ENCODE measurements at places on chromosomes 6 and 20. TPM values are rescaled to one million over a fixed set of nuclear protein-coding genes. Genes with fewer than 3 reads are reported as not detected.

GRCh38 chr20:33522256-33522820 is 32.4 kb downstream of the CBFA2T2 start:
- DNase-seq: no peak
- H3K4me3 ChIP-seq: no peak overlapping the region
- H3K27me3 ChIP-seq: no peaks in the 10 kb centered on the region
- no peaks in the 10 kb centered on the region for H3K4me1 ChIP-seq
- H3K27ac ChIP-seq: no peak overlapping the region

Gene CST4
- not detected for total RNA-seq

DNA sequence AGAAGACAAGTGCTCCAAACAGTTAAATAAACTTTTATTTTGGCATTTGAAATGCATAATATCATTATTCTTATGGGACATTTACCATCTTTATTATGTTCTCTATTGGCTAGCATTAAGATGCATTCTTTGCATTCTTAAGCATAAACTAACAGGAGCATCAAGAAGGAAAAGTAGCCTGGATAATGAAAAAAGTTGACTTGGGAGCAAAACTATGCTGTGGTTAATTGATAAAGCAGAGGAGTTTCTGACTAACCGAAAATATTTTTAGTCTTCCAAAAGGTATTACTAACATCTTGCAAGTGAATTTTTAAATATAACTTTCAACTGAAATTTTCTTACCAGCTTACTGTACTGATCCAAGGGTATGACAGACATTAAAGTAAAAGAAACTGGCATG is 140.3 kb downstream of the FLRT3 start:
- no peak overlapping the region for H3K27ac ChIP-seq
- no peaks in the 10 kb centered on the region for H3K36me3 ChIP-seq
- H3K4me3 ChIP-seq: no peak overlapping the region
- no peaks in the 10 kb centered on the region for H3K27me3 ChIP-seq
- no peaks in the 10 kb centered on the region for H3K4me1 ChIP-seq

DNA sequence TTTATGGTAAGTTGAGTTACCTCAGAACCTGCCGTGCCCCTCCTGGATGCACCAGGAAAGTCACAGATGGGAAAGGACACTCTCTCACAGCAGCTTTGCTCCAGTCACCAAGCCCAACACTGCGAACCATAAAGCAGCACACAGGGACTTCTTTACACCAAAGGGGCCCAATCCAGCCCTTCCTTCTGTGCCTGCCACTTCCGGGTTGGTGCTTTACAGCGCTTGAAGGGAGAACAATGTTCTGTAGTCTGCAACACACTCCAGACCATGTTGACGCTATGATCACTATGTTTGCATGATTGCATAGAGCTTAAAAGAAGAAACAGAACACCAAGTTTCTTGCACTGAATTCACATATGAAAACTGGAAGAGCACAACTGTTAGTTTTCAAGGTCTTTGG is 57.1 kb downstream of the SERAC1 start:
- no peak overlapping the region for H3K4me3 ChIP-seq
- H3K27ac ChIP-seq: no peak overlapping the region
- no peaks in the 10 kb centered on the region for H3K4me1 ChIP-seq
- no peaks in the 10 kb centered on the region for H3K27me3 ChIP-seq
- DNase-seq: no peak

DNA sequence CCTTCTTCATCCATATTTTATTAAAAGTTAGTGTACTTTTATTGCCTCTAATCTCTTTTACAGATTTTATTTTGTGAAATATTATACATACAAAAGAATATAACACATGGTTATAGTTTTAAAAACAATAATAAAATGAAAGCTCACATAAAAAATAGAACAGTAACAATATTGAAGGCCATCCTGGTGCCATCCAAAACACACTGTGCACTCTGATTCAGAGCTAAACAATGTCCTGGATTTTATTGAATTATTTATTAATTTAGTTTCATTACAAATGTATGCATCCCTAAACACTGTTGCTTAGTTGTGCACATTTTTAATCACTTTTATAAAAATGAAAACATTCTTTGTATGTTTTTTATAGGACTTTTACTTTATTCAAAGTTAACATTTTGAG is 32.9 kb downstream of the RNF217 start:
- DNase-seq: no peak
- H3K4me1 ChIP-seq: no peaks in the 10 kb centered on the region
- H3K4me3 ChIP-seq: no peak overlapping the region
- H3K27me3 ChIP-seq: no peaks in the 10 kb centered on the region

Gene SOBP
- 3.8 TPM for total RNA-seq

Gene TAGAP
- not detected for total RNA-seq

- no peak overlapping the region for H3K27ac ChIP-seq
- DNase-seq: peak; percentile 45
- H3K4me1 ChIP-seq: peaks cover 2% of the 10 kb centered on the region
- H3K36me3 ChIP-seq: no peaks in the 10 kb centered on the region
These were observed 314.2 kb downstream of the CDC5L start for GRCh38 chr6:44701637-44702101.

GRCh38 chr6:168107191-168107983 is 28.4 kb upstream of the FRMD1 start:
- no peak overlapping the region for H3K27ac ChIP-seq
- no peaks in the 10 kb centered on the region for H3K27me3 ChIP-seq
- H3K4me1 ChIP-seq: peaks cover 2% of the 10 kb centered on the region
- DNase-seq: no peak
- H3K4me3 ChIP-seq: no peak overlapping the region

DNA sequence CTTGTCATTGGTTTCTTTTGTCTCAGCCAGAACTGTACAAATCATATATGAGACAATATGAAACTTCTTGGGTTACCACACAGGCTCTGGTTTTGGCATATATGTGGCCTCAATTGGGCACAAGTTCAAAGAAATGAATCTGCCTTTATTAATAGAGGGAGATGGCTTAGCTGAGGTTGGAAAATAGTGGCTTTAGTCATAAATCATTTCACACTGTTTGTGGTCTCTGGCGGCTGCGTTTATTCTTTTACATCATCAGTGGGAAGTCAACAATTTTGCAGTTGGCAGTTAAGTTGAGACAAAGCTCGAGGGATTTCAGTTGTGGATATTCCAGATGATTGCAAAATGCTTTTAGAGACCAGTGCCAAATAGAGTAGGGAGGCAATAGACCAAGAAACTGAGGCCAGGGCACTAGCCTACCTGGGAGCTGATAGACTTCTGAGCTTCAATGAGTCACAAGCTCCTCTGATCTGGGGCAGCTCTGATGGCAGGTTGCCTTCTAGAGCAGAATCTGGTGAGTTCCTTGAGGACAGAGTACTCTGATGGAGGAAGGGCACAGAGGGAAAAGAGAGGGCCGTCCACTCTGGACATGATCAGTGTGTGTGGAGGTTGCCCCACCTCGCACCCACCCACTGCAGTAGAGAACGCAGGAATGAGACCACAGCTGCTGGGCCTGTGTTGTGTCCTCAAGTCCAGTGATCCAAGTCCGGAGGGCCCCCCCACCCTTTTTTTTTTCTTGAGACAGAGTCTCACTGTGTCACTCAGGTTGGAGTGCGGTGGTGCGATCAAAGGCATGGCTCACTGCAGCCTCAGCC is 73.5 kb downstream of the ARMC2 start:
- DNase-seq: no peak
- H3K4me1 ChIP-seq: peaks cover 8% of the 10 kb centered on the region
- H3K27ac ChIP-seq: no peak overlapping the region
- peaks cover 2% of the 10 kb centered on the region for H3K36me3 ChIP-seq
- no peak overlapping the region for H3K4me3 ChIP-seq
- H3K27me3 ChIP-seq: no peaks in the 10 kb centered on the region

- no peaks in the 10 kb centered on the region for H3K27me3 ChIP-seq
- H3K36me3 ChIP-seq: peaks cover 3% of the 10 kb centered on the region
- no peak overlapping the region for H3K4me3 ChIP-seq
- H3K4me1 ChIP-seq: peaks cover 7% of the 10 kb centered on the region
- no peak overlapping the region for H3K27ac ChIP-seq
These were observed 257.7 kb upstream of the MARCKS start for GRCh38 chr6:113599444-113599843.

DNA sequence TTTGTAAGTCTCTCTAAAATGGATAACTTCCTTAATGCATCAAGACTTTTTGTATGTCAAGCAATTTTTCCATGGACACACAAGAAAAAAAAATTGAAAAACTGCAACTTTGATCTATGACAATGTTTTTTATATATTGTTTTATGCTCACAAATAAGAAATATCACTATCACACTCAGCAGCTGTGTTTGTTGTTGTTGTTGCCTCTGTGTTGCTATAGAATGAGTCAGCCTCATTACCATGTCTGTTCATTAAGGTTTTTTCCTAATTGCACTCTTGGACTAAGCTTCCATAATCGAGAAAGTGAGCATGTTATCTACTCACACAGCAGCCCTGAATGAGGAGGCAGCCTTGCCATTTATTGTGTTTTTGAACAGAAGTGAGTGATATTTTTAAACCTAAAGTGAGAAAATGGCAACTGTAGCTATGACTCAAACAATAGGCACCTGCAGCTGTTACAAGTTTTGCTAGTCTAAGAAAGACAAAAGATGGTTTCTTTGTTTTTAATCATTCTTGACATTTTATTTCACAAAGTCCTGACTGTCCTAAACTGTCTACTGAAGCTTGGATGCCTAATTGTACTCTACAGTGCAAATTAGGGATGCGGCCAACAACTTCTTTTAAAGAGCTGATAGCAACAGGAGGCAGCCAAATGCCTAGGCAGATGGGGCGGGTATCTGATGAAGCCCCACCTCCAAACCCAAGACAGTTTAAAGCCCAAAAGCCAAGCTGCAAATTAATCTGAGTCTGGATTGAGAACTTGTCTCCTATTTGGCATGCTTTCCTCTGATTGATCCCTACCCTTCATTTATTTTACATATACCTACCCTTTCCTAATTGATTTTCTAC is 77.9 kb upstream of the DOK5 start:
- H3K27me3 ChIP-seq: no peaks in the 10 kb centered on the region
- no peaks in the 10 kb centered on the region for H3K36me3 ChIP-seq
- H3K4me3 ChIP-seq: no peak overlapping the region

Gene GPSM3
- 12.0 TPM for total RNA-seq

GRCh38 chr6:63858691-63859090 is 223.1 kb downstream of the PHF3 start:
- no peak overlapping the region for H3K4me3 ChIP-seq
- no peaks in the 10 kb centered on the region for H3K36me3 ChIP-seq
- no peaks in the 10 kb centered on the region for H3K27me3 ChIP-seq

DNA sequence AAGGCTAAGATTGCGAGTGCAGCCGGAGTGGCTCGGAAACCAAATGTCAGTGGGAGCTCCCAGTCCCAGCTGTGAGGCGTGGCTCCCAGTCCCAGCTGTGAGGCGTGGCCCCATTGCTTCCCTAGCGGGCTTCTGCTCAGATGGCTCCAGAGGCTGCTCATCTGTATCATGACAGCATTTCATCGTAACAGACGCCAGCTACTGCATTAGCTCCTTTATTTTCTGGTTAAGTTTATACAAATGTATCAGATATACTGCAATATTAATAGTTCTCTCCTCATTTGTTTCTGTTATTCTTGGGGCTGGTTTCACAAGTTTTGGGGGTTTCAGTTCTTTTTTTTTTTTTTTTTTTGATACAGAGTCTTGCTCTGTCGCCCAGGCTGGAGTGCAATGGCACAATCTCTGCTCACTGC is 34.7 kb upstream of the TBXT start:
- no peak overlapping the region for H3K4me3 ChIP-seq
- no peaks in the 10 kb centered on the region for H3K27me3 ChIP-seq
- peaks cover 3% of the 10 kb centered on the region for H3K4me1 ChIP-seq
- H3K36me3 ChIP-seq: no peaks in the 10 kb centered on the region

- H3K36me3 ChIP-seq: peaks cover 22% of the 10 kb centered on the region
- H3K27ac ChIP-seq: no peak overlapping the region
- H3K4me1 ChIP-seq: no peaks in the 10 kb centered on the region
- no peaks in the 10 kb centered on the region for H3K27me3 ChIP-seq
- H3K4me3 ChIP-seq: no peak overlapping the region
These were observed 7.8 kb downstream of the CUL9 start for GRCh38 chr6:43189776-43190304.

DNA sequence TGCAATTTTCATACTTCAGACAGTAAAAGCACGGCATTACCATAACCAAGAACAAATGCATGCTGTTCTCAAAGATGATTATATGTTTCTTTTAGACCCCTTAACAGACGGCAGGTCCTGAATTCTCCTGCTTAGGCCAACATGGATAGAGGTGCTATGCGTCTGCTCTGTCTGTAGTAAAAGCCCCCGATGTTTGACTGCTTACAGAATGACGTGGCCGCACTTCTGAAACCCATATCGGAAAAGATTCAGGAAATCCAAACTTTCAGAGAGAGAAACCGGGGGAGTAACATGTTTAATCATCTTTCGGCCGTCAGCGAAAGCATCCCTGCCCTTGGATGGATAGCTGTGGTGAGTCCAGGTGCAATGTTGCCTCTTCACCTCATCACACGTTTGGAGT is 93.1 kb upstream of the FAM8A1 start:
- DNase-seq: no peak
- peaks cover 4% of the 10 kb centered on the region for H3K4me1 ChIP-seq
- no peak overlapping the region for H3K4me3 ChIP-seq
- no peak overlapping the region for H3K27ac ChIP-seq
- peaks cover 2% of the 10 kb centered on the region for H3K36me3 ChIP-seq

Gene UBD
- not detected for total RNA-seq

DNA sequence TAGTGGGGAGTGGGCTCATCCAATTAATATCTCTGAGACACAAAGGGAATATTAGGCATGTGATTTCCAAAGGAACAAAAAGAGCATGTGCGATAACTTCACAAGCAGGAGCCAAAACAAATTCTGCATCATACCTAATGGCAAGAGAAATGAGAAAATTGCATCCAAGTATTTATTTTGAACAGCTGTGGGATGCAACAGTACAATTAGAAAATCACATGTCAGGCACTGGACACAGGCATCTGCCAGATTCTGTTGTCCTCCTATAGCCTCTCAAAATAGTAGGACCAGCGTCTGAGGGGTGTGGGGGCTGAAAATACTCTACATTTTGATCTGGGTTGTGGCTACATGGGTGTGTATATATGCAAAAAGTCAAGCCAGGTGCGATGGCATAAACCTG is 66.3 kb downstream of the EDN1 start:
- no peak overlapping the region for H3K27ac ChIP-seq
- H3K4me3 ChIP-seq: no peak overlapping the region
- 0 out of 2 replicates have a peak, but pooled peaks cover 4% of the 10 kb centered on the region for H3K4me1 ChIP-seq
- no peaks in the 10 kb centered on the region for H3K27me3 ChIP-seq
- H3K36me3 ChIP-seq: peaks cover 22% of the 10 kb centered on the region

GRCh38 chr6:43658161-43658560 is 13.3 kb downstream of the RSPH9 start:
- H3K27ac ChIP-seq: no peak overlapping the region
- no peaks in the 10 kb centered on the region for H3K4me1 ChIP-seq
- no peak overlapping the region for H3K4me3 ChIP-seq

Data from H9 (cell line).